Activated CD8-positive, alpha-beta memory T cell treated with anti-CD3 and anti-CD28 coated beads for 4 hours (primary cell): ENCODE measurements at places on chromosomes 12 and 14.

DNA sequence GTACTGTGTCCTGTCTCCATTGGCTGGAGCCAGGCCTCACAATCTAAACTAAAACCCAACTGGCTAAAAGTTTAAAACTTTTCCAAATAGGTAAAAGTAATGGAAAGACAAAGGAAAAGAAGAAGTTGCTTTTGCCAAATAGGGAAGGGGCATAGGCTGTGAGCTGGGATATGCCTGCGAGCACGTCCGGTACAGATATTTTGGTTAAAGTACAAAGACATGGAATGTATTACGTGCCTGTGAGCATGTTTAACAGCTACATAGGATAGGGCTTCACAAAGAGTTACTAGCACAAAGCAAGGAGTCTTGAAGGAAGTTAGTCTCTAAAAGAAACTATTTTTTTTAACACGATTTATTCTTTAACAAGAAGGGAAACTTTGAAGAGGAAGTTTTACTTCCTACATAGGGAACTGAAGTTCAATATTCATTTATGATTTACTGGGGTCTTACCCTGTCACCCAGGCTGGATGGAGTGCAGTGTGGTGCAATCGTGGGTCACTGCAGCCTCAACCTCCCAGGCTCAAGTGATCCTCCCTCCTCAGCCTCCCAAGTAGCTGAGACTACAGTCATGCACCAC lies 41.9 kb upstream of the INF2 start:
- no peak for DNase-seq

GRCh38 chr12:40146800-40147797 lies 41.2 kb upstream of the SLC2A13 start:
- no peak for DNase-seq

DNA sequence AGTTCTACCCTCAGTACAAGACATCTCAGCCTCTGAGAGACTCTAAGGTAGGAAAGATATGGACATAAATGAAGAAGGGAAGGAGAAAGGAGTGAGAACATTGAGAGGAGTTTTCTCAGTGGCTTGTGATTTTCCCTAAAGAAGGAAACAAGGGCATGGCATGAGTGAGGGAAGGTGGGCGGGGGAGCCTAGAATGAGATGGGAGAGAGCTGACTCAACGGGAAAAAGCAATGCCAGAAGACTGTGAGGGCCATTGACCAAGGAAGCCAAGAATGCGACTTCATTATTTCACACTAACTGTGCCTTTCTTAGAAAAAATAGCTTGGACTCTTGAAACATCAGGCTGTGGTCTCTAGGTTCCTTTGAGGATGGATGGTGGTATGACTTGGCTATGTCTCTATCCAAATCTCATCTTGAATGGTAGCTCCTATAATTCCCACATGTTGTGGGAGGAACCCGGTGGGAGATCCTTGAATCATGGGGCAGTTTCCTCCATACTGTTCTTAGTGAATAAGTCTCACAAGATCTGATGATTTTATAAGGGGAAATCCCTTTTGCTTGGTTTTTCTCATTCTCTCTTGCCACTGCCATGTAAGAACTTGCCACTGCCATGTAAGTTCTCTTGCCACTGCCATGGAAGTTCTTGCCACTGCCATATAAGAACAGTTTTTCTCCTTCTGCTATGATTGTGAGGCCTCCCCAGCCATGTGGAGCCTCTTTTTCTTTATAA lies 279.6 kb downstream of the NUAK1 start:
- DNase-seq, result no peak

GRCh38 chr14:34713681-34714319 lies 593 bp downstream of the CFL2 start:
- DNase-seq, result no peak

GRCh38 chr14:66709291-66709690 lies 201.3 kb downstream of the GPHN start:
- no peak for DNase-seq

DNA sequence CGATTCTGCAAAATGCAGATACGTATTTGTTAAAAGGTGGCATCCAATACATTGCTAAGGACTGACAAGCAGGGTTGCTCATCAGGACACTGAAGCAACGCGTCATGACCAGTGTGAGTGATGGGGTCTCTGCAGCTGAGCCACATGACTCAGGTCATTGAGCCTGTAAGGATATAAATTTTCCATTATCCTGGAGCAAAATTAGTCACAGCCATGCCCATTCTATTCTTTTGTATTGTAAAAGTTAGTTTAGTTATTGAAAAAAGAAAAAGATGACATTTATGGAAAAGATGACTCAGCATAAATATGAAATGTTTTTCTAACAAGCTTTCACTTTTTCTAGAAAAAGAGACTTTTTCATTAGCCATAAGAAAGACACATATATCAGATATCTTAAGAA lies 268.0 kb upstream of the TMEM132C start:
- no peak for DNase-seq

DNA sequence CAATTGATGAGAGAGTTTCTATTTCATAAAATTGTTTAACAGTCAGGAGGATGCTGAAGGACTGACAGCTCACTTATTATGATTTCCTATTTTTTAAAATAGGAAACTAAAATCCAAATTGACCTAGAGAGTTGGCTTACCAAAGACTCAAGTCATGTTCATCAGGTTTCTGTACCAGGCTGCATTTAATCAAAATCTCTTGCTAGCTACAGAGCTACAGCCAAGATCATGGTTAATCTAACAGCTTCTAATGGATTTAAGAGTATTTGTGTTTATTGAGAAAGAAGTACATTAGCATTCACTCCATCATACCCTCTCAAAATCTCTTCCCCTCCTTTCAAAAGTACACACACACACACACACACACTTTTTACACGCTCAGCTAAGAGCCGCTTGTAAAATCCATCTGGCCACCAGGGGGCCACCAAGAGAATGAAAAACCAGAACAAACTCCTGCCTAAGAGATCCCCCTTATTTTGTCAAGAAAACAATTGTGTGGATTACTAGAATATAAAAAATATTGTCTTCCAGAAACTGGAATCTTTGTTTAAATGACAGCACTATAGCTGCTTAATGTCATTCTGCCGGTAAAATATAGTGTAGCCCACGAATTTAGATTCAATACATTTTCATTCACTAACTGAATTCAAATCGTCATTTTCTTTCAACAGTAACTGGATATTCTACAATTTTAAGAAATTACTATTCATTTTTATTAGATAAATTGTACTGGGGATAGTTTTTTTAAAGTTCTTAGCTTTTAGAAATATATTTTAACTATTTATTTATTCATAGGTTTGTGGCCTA lies 334.0 kb downstream of the BTG1 start:
- peak; percentile 57 for DNase-seq

DNA sequence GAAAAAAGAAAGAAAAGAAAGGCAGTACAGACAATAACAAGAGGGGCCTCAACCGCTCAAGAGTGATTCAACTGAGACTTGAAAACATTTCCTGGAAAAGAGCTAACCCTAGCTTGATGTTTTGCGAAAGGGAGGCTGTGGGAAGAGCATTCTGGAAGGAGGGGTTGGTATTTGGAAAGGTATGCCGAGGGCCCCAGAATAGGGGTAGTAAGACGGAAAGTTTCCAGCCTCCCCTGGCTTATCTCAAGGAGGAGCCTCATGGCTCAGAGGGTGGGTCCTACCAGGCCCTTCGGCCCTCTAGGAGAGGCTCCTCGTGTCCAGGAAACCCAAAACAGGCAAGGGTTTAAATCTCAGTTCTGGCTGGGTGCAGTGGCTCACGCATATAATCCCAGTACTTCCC lies 8.4 kb downstream of the RNU4-2 start:
- DNase-seq, result no peak

- no peak for DNase-seq
These were observed 40.1 kb downstream of the FBXL14 start for GRCh38 chr12:1553987-1554982.

DNA sequence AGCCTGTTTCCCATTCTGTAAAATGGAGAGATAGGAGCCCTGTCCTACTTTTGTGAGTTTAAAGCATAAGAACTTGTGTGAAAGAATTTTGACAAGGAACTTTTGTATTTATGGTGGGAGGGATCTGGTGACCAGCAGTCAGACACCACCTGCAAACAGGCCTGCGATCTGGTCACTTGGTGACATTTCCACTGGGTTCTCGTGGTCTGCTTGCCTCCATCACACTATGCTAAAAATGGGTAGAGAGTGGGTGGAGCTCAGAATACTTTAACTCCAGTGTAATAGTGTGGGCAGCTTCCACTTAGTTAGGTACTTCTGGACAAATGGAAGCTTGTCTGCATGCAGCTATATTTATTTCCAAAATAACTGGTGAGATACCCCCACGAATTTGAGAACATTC lies 26.5 kb upstream of the PLXNC1 start:
- DNase-seq, result no peak

DNA sequence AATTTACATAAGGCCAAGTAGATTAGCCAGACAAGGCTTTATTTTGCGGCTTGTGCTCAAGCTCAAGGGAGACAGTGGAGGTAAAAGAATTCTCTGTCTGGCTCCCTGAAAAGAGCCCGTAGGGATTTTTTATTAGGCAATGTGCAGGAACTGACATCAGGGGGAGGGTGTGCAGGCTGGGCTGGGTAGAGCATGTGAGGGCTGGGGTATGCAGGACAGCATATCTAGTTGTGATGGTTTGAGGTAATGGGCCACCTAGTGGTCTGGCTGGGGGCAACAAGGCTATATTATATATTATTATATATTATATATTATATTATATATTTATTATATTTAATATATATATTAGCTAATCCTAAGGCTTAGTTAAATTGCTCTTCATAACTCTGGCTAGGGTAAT lies 102.1 kb downstream of the TMEM117 start:
- DNase-seq, result no peak

GRCh38 chr12:124452576-124453331 lies 114.7 kb downstream of the NCOR2 start:
- DNase-seq, result no peak

- DNase-seq, result no peak
These were observed 124.8 kb downstream of the C12orf75 start for GRCh38 chr12:105455261-105455660.

DNA sequence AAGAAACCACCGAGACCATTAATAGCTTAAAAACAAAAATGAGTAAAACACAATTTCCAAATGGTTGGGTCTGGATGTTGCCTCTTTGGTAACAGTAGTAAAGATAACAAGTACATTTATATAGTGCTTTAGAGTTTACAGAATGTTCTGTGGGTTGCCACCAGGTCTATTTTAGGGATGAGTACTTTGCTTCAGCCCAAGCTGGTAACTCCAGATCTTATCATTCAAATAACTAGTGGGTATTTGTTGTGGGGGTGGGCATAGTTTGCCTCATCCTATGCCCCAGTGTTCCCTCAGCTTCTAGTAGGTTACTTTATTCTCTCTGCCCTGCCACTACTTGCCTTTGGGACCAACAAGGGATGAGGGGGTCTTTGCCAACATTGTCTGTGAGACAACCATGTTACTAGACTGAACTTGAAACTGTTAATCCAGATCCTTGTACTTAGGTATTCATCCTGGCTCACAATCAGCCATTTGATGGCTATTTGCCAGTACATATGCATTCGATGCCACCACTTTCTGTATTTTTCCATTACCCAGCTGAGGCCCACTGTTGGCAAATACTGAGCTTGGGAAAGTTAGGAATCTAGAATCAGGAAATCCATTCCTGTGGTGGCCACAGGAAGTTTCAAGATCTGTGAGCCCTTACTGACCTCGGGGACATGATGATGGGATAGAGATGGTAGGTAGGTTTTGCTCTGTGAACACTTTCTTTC lies 17.6 kb upstream of the AKAP6 start:
- DNase-seq, result no peak

DNA sequence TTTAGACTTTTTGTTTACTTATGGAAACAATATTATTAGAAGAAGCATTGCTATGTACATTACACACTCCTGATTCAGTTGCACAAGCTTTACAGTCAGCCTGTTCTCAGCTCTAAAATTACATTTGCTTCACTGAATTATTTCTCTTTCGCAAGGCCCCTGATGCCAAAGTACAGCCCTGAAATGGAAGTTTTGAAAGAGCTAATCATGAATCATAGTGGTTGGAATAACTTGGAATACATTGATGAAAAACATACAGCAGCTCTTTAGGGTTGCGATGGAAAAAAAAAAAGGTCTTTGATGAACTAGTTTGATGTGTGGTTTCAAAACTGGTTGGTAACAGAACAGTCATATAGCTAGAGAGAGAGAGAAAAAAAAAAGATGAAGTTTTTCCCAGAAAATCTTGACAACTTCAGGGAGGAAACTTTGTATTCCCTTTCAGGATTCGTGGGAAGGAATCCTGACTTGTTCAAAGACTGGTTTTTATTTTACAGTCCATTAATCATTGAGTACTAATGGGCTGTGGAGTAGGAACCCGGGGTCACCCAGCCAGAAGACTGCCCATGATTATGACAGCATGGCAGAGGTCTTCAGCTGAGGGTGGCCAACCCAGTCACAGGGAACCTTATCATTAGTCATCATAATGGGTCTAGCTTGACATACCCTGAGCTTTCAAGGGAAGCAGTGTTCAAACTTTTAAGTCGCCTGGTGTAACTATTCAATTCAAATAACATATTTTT lies 460.1 kb downstream of the NAV3 start:
- DNase-seq, result no peak

DNA sequence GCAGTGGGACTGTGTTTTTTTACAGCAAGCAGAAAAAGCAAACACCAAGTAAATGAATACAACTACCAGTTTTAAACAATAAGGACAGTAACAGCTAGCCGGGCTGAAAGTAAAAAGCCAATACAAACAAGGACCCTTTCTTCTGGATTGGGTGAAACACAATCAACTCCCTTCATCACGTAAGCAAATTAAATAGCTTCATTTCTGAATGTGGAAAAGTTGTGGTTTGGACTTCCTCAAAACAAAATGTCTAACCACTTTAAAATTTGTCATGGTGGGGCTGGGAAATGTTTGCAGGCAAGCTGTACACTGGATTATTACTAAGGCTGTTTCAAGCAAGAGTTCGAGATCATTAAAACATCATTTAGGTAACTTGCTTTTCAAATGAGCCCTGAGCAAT lies 47.4 kb downstream of the TCHP start:
- DNase-seq, result no peak

DNA sequence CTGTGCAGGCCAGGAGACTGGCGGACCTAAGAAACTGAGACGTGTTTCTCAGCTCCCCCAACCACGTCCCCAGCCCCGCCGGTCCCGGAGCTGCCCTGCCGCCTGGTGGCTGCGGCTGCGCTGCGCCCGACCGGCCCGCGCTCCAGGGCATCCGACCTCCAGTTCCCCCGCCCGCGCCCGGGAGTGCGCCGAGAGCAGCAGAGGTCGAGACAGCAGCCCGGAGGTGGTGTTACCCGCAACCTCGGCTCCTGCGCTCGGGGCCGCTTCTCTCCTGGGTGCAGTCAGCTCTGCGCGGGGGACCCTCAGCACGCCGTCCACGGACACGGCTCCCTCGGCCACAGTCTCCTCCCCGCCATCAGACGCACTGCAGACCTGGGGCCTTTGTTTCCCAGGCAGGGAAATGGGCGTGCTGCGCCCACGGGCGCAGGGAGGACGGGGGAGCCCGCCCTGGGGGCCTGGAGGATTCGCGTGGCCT lies 21.6 kb upstream of the GPR132 start:
- DNase-seq, result peak; percentile 69

DNA sequence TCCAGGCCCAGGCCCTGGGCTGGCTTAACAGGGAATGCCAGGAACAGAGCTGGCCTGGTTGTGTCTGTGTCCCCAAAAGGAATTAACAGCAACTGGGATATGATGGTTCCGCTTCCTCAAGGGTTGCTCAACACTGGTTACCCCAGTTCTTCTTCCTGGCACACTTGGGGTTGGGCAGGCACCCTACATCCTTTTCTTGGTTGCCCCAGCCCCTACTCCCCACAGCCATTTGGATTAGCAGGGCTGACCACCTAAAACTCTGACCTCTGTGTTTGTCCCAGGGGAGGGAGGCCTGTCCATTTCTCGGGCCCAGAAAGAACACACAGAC lies 30.8 kb downstream of the NCKAP5L start:
- no peak for DNase-seq

GRCh38 chr12:57940052-57940914 lies 1.1 kb upstream of the ATP23 start:
- no peak for DNase-seq

GRCh38 chr12:6532051-6532926 lies 2.0 kb upstream of the GAPDH start:
- peak; percentile 83 for DNase-seq
